Activated CD4-positive, alpha-beta T cell treated with anti-CD3 and anti-CD28 coated beads, Interleukin-2, amount 50 U/mL, for 1 hour (primary cell): ENCODE measurements at places on chromosomes 2 and 18.

- no peak for DNase-seq
These were observed 80.8 kb downstream of the INPP5D start for GRCh38 chr2:233140978-233141377.

DNA sequence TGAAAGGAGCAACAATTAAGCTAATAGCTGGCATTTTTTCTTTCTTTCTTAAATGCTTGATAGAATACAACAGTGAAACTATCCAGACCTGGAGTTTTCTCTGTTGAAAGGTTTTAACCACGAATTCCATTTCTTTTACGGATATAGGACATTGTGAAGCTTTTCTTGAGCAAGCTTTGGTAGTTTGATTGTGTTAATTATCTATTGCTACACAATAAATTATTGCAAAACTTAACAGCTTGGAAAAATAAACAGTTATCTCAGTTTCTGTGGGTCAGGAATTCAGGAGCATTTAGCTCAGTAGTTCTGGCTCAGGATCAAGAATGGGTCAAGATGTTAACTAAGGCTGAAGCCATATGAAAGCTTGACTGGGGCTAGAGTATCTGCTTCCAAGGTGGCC lies 11.7 kb downstream of the PHOSPHO2 start:
- DNase-seq: no peak

DNA sequence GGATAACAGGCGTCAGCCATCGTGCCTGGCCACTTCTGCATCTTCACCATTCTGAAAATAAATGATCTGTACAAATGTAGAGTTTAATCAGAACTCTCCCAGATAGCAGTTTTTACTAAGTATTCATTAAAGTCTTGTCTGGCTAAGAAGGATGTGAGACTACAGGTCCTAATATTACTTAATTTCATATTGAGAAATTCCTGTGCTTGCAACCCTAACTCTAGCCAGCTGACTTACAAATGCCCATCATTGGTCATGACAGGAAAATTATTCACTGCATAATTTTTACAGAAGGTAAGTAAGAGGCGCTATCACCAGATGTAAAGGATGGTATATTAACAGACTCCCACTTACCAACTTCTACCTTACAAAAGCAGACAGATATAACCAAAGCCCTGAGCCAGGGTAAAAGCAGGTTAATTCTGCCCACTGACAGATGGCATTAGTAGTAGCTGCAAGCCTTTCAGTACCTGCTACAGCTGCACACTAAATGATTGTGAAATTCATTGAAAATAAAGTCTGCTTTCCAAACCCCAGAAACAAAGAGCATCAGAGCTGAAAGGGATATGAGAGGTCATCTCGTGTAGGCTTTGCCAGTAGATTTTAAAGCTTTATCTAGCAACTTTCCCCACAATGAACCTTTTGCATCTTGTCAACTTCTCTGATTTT lies 271.3 kb upstream of the STON1 start:
- no peak for DNase-seq

DNA sequence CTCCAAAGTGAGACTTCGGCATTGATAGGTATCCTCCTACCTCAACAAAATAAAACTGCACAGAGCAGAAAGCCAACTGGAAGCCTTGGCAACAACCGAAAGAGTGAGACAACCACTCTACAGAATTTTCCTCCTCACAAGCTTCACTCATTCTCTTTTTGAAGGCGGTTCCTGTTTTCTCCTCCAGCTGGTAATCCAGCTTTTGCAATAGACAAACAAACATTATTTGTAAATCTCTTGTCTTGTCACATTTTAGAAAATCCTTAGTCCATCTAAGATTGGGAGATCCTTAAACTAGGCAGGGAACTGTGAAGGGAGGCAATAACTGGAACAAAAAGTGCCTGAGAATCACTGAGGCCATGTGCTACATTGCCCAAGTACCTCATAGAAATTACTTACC lies 332.4 kb downstream of the BCL11A start:
- no peak for DNase-seq

DNA sequence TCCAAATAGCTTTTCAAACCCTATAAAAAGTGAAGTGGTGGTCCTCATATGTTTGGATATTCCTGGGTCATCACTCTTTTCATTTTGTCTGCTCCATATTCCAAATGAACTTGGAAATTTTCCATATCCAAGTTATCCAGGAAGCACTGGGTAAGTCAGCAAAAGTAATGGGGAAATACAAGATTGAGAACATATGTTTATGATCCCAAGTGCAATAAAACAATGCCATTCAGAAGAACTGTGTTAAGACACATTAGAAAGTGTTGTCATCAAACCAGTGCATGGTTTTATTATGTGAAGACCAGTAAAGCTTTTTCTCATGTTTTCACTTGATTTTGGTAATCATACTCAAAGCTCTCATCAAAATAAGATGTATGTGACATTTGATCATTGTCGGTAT lies 363.4 kb downstream of the RPRM start:
- no peak for DNase-seq

DNA sequence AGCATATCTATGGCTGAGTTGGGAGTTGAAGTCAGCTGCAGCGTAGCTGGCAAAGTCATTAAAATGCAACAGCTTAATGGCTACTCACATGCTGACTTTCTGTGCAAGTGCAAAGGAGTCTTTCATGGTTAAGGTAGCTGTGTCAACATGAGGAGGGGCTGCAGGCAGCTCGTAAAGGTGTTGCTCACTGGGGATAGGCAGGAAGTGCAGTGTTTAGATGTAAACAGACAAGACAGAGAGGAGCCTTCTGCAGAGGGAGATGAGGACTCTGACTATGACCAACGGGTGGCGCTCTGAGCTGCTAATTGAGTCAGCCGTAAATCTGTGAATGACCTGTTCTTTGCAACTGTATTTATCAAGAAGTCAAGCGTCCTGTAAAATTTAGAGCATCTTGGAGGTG lies 22.3 kb upstream of the CAVIN2 start:
- no peak for DNase-seq

- DNase-seq: no peak
These were observed 339.9 kb downstream of the ADCYAP1 start for GRCh38 chr18:1244397-1245122.

DNA sequence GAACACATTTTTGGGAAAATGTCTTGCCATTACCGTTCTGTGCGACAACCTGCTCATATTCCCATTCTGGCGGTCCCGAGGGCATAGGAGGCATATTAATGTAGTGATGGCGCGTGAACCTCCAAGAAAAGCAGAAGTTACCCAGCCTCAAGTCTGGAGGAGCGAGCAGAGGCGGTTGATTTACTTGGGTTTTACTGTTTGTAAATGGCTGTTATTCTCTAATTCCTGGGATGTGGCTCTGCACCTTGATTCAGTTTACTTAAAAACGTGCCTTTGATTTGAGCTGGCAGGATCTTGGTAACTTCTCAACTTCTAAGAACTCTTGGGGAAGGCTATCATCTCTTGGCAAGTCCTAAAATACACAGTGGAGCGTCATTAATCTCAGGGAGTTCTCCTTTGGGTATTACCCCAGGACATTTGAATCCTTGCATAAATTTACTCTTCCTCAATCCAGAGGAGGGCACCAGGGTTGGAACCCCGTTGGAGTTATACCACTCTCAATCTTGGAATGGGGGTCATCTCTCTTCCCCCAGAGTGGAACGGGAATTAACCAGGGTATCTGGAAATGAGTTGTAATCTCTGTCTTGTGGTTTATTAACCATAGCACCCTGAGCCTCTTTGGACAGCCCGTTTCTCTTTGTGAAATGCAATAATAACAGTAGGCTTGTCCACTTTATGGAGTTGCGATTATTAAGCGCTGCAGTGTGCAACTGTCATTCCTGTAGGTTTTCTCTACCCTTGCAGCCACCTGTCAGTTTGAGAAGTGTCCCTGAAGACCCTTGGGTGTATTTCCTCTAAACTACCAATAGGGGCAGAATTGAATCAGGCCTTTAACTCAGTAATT lies 2.1 kb downstream of the HK2 start:
- DNase-seq: no peak

- no peak for DNase-seq
These were observed 60.3 kb upstream of the GPC1 start for GRCh38 chr2:240375024-240375645.

DNA sequence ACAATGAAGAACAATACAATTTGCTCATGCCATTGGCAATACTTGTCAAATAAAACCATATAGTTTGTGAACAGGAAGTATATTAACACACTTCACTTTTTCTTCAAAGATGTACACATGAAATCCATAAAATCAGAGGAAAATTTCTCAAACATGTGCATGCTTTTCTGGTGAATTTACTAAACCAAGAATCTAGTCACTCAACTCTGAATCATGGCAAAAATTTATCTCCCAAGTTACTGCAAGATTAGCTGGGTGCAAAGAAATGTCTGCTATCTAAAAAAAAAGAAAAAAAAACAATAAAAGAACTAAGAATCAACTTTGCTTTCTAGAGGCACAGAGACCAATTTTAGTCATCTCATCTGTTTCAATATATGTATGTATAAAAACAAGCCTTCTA lies 419.2 kb downstream of the NR4A2 start:
- DNase-seq: no peak

DNA sequence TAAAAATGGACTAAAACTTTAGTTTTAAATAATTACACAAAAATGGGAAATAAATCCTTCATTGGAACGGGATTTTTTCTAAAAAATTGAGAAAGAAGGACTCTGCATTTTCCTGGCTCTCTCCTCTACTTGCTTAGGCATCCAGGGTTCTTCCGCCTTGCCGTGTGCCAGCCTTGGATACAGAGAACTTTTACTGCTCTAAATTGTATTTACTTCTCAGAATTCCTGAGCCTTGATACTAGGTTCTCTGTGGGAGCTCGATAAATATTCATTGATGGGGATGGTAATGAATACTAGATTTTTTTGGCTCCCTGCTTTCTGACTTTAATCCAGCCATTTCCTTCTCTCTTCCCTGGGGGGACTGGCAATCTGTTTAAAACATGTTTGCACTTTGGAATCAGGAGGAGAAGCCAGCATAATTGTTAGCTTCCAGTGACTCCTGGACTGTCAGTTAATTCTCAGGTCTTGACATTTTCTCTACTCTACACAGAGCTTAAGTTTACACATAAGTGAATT lies 746.1 kb upstream of the LRRTM1 start:
- DNase-seq: no peak

- DNase-seq: no peak
These were observed 80.4 kb upstream of the RNU4ATAC start for GRCh38 chr2:121450301-121450700.

DNA sequence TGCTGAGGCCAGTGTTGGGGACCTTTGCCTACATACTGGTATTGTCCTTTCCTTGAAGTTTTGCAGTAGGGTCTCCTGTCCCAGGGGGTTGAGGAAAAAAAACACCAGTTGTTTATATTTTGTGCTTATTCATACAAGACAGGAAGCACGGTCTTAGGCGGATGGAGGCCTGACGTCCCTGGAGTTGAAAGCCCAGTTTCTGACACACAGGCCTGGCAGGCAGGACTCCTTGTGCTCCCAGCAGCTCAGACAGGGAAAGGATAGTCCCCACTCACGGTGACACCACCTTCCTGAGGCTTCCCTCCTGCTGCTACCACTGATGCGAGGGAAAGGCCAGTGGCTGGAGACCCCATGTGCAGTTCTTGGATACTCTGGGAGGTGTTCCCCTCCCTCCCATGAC lies 15.5 kb upstream of the SP100 start:
- no peak for DNase-seq

DNA sequence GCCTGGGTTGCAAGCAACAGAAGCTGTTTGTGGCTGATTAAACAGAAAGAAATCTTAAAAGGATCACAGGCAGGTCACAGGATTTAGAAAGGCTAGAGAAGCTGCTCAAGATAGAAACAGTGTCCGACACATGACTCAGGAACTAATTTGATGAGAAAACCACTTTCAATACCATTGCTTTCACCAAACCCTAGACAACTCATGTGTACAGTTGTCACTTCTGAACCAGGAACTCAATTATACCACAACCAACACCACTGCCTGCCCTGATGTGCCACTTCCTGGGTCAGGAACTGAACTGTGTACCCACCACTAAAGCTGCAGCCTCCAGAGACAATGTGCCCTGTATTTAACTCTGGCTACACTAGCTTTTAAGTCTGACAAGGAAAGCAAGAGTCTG lies 56.0 kb downstream of the TMEM247 start:
- DNase-seq: no peak

GRCh38 chr2:177682006-177682405 lies 289.4 kb downstream of the AGPS start:
- DNase-seq: no peak
